Fibroblast of mammary gland (primary cell): ENCODE measurements at places on chromosomes 1 and 21.

- no peak for DNase-seq
Measured at GRCh38 chr1:145858238-145858900, 512 bp downstream of the PIAS3 start.

- DNase-seq: no peak
Measured at GRCh38 chr1:118993700-118994026, 5.5 kb upstream of the TBX15 start.

- no peak for DNase-seq
Measured at GRCh38 chr1:208048904-208049303, 138.0 kb upstream of the CD34 start.

GRCh38 chr21:45450423-45451090 is 45.6 kb downstream of the COL18A1 start:
- no peak for DNase-seq

DNA sequence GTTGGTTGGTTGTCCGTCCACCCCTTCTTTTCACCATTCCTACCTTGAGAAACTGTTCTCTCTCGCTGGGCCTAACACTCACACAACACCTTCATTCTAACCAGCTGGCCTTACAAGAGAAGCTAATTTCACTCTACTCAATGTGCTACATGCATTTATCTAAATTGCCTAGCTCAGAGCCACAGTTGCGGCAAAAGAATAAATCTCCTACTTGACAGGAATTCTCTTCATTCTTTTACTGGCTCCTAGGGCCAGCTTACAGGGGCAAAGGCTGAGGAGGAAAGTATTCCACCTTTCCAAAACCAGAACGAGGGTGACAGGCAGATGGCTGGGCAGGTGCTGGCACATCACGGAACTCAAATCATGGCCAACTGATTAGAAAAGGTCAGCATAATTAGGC is 6.5 kb downstream of the F3 start:
- DNase-seq: no peak

GRCh38 chr21:37100316-37100715 is 27.3 kb downstream of the TTC3 start:
- no peak for DNase-seq

DNA sequence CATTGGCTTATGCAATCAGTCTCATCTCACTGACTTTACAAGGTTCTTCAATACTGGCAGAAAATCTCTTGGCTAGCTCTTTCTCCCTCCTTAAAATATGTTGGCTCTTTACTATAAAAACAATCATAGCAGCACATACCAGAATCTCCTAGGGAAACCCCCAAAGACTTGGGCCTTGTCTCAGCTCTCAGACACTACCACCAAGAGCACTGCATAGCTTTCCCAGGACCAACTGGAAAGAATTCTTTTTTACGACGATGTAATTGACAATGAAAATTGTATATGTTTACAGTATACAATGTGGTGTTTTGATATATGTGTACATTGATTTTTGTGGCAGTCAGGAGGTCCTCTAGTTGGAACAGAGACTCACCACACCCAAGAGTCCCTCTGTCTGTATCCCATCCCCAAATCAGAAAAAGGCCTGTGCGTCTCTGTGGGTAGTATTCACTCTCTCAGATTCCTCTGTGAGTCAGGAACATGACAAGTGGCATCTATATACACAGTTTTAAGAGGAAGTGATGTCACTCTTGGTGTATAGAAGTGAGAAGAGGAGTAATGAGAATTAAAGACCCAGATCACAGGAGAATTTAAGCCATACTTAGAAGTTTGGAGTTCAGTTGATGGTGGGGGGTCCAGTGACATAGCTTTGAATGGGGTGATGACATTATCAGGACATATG is 21.1 kb downstream of the SMAP2 start:
- no peak for DNase-seq

DNA sequence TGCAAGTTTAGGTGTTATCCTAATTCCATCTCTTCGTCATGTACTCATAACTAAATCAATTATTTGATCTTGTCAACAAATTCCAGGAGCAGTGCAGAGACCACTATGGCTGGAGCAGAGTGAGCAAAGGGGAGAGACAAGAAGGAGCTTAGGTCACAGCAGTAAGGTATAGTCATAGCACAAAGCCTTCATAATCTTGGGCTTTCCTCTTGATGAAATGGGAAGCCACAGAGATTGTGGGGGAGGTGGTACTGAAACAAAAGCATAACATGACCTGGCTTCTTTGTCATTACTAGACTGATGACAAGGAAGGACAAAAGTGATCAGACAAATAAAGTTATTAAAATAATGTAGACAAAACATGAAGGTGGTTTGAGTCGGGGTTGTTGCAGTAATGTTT is 60.1 kb upstream of the PTGS2 start:
- no peak for DNase-seq

- no peak for DNase-seq
Measured at GRCh38 chr1:228095938-228096337, 7.2 kb downstream of the C1orf35 start.

- DNase-seq: no peak
Measured at GRCh38 chr1:26828411-26828991, 2.0 kb downstream of the ZDHHC18 start.

GRCh38 chr1:32249831-32250525 is 1.1 kb upstream of the LCK start:
- DNase-seq: no peak

DNA sequence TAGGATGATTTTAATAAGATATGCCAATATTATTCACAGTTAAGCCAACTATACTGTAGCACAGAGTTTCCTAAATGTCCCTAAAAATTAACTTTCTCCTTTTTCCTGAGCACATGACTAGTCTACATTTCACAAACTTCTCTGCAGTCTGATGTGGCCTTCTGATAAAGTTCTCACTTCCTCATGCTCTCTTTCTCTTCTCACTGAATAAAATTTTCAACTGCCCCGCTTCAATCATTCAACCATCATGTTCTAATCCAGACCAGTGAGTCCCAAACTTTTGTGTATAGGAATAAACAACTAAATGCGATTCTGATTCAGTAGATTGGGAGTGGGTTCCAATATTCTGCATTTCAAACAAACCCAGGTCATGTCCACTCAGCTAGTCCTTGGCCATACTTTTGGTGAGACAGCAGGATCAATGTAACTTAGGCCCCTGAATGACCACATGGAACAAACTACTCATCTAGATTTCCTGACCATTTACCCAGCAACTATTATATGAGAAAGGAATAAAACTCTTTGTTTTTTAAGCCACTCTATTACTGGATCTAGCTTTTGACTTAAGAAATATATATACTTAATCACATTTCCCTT is 20.1 kb downstream of the TUT4 start:
- DNase-seq: no peak

DNA sequence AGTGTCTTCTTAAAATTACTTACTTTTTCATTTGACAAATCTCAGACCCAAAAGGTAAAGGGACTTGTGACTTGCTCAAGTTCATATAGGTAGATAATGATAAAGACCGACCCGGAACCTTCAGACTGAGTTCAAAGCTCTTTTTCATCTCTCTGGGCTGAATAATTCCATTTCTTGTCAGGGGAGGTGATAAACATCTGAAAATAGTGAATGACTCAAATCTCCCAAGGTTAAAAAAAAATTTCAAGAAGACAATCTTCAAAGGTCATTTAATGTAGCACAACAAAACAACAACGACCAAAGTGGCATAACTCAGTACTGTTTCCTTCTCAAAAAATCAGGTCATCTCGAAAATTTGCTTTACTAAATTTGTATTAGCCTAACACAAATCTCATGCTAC is 20.6 kb downstream of the LUZP1 start:
- no peak for DNase-seq

GRCh38 chr1:205576011-205576410 is 55.8 kb downstream of the ELK4 start:
- DNase-seq: no peak
